ENCODE measurements at places on chromosomes 1 and 21.

DNA sequence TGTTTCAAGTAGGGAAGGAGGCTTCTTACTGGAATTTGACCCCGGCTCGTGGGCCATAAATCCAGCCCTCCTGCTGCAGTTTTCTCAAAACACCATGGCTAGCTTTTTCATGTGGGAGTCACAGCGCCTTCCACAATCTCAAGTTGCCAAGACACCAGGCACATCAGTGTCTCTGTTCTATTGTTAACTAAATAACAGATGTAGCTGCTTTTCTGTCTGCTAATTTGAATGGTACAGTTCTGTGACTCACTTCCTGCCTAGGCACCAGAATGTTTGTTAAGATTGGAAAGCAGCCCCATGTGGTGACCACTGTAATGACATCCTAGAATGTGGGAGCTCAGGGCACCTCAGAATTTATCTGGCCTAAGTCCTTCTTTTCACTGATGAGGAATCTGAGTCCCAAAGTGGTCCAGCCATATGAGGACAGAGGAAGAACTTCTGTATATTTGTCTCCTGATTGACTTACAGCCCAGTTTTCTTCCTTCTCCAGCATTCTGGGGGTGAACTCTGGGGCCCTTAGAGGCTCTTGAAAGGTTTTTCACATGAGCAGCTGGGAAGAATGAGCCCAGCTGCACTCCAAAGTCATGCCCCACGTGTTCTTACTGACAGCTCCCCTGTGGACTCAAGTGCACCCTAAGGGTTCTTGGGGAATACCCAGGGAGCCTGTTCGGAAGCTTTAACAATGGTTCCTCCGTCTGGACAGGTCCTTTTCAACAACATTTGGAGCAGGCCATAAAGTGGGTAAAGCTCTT, 27.5 kb downstream of the TRIM45 start:
- no peak for DNase-seq

GRCh38 chr1:150550222-150551050, 1.2 kb downstream of the ADAMTSL4 start:
- DNase-seq: no peak

- DNase-seq: no peak
Observed at GRCh38 chr1:220113136-220113695, 19.3 kb downstream of the IARS2 start.

GRCh38 chr21:44364151-44365053, 11.0 kb downstream of the TRPM2 start:
- DNase-seq: no peak

GRCh38 chr1:40014812-40015594, 25.5 kb upstream of the CAP1 start:
- DNase-seq: no peak

- no peak for DNase-seq
Observed at GRCh38 chr1:157136133-157136532, 2.1 kb downstream of the ETV3 start.

- no peak for DNase-seq
Observed at GRCh38 chr1:107535091-107535490, 394.3 kb downstream of the NTNG1 start.

GRCh38 chr1:226640321-226641136, 92.0 kb downstream of the STUM start:
- no peak for DNase-seq

- DNase-seq: no peak
Observed at GRCh38 chr1:58941471-58942289, 157.8 kb upstream of the JUN start.

- no peak for DNase-seq
Observed at GRCh38 chr21:19392390-19392789, 988.8 kb upstream of the TMPRSS15 start.

DNA sequence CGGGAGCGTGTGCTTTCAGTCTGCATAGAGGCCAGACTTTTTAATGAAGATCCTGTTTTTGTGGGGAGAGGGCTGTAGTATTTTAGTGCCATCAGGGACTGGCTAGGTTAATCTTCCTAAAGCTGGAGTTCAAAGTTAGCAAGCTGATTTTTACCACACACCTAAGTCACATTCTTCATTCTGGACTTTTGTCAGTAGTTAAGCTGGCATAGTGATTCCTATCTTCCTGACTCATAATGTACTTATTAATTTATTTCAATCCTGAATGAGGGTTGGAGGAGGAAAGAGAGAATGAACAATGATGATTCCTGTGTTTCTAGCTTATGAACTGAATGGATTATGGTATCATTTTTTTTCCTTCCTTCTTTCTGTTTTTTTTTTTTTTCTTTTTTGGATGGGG, 24.9 kb upstream of the ZNF644 start:
- no peak for DNase-seq

- DNase-seq: no peak
Observed at GRCh38 chr1:228541725-228542124, 54.5 kb downstream of the RNF187 start.

DNA sequence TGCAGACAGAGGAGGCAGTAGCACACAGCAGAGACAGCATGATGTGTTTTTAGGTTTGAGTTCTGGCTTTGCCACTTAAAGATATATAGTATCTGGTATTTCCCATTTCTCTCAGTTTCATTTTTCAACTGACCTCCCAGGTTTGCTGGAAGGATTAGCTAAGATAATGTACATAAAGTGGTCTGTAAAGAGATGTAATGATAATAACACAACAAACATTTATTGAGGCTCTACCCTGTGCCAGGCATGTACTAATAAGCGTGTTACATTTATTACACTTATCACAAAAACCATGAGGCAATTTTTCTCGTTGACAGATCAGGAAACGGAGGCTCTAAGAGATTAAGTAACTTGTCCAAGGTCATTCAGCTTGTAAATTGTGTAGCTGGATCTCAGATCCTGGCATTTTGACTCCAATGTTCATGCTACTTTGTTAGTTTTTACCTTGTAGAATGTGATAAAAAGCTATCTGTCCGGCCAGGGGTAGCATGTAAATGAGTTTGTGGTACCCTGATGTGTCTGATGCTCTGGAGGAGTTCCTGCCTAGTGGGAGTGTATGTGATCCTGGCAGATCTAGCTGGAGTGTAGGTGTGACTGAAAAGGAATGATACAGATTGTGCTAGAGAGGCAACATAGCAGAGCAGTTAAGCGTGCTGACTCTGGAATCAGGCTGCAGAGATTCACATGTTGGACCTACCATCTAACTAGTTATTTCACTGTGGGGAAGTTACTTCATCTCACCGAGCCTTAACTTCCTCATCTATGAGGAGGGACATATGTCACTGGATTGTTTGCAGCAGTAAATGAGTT, 146.6 kb downstream of the VPS13D start:
- no peak for DNase-seq

- no peak for DNase-seq
Observed at GRCh38 chr1:156804572-156805243, 11.9 kb downstream of the SH2D2A start.

GRCh38 chr1:78647238-78647637, 2.4 kb upstream of the IFI44 start:
- no peak for DNase-seq
